ENCODE measurements at places on chromosomes 2 and 18.

DNA sequence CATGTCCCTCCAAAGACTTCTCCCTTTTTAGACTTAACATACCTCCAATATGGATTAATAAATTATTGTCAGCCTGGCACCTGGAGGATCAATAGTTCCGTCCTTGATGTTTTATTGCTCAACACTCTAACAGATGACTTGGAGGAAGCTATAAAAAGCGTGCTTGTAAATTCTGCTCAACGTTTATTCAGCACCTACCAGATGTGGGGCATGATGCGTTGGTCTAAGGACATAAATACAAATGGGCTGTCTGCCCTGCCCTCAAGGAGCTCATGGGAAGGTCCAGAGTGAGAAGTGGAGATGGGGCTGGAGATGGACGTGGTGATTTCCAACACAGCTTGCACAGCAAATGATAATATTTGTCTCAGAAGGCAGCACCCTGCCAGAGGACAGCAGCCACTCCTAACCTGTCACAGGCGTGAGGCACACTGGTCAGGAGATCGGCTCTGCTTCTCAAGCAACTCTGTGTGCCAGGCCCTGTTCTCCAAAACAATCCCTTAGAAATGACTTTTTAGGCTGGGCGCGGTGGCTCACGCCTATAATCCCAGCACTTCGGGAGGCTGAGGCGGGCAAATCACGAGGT lies 25.5 kb upstream of the ZCCHC2 start:
- DNase-seq = no peak

GRCh38 chr2:75055142-75055819 lies 96.8 kb downstream of the POLE4 start:
- no peak for DNase-seq

GRCh38 chr2:71788186-71788525 lies 334.8 kb downstream of the DYSF start:
- no peak for DNase-seq

DNA sequence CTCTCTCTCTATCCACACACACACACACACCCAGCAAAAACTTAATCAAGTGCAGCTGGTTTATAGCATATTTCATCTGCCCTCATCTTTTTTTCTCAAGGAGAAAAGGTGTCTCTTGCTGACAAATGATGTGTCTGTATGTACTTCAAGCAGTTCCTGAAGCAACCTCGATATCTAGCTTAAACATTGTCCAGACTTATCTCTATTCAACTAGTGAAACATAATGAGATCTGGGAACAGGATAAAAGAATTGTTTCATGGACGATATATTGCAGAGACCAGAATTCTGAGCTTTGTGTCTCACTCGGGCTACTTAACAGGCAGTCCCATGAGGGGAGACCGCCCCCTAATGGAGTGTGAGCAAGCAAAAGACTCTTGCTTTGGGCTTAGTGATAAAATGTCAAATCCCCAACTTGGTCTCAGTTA lies 929.2 kb upstream of the SOX11 start:
- peak; percentile 1 for DNase-seq

- DNase-seq = no peak
Measured at GRCh38 chr2:71669628-71670429, 216.5 kb downstream of the DYSF start.

GRCh38 chr2:70603066-70603465 lies 49.4 kb upstream of the TGFA start:
- DNase-seq = no peak

Data from KG1 (cell line).